ENCODE measurements at places on chromosomes 5 and 9.
A peak's percentile ranks its signal among the peaks of the same experiment; 100 is the strongest.

DNA sequence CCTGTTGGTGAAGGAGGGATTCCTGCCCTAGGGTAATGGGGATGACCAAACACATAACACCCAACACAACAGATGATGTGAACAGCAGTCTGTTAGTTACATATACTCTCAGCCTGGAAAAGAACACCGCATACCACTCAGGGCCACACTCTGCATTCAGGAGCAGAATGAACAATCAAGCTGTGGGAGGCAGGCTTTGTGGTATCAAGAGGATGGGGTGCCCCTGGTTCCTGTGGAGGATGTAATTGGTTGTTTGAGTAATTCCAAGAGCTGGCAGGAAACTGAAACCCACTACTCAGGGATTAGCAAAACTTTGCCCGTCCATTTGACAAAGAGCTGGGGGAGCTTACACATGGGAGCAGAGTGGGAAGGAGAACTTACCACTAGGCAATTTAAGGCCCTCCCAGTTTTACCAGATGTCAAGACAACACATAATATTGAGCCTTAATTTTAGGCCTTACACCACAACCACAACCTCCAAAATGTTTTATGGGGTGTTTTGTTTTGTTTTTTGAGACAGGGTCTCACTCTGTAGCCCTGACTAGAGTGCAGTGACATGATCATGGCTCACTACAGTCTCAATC, 15.6 kb upstream of the PRKAA1 start:
- DNase-seq: no peak

- no peak for DNase-seq
Measured at GRCh38 chr5:81545911-81546310, 152.0 kb upstream of the ACOT12 start.

DNA sequence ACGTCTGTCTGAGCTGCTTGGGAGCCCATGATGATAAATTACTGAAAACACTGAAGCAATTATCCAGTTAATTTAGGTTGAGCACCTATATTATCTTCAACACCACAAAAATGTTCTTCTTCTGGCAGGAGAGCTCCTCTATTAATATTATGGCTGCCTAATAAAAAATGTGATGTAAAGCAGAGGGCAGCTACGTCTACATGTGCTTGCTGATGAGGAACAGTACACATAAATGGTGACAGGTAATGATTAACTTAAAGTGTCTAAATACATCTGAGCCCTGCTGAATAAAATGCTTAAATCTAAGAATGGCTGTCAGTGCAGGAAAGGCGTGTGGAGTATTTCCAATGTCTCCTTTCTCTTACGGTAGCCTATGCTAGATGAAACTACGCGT, 131.3 kb upstream of the NR3C1 start:
- DNase-seq: no peak

- no peak for DNase-seq
Measured at GRCh38 chr5:7271435-7272084, 124.4 kb upstream of the ADCY2 start.

DNA sequence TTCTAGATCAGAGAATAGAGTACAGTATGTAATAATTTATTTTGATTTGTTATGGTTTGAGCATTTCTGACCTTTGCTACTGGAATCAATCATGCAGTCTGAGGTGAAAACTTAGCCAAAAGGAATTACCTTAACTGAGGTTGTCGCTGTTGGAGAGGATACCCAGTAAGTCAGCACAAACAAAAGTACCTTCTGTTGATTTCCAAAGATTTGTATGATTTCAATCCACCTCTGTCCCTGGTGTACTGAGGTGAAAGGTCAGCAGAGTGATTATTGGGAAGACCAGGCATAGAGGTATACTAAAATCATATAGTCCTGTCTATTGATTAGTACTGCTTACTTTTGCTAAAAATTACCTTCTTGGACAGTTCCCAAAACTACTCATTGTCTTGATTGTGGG, 32.8 kb downstream of the RUSC2 start:
- no peak for DNase-seq

GRCh38 chr9:886886-887285, 45.4 kb downstream of the DMRT1 start:
- DNase-seq: no peak

DNA sequence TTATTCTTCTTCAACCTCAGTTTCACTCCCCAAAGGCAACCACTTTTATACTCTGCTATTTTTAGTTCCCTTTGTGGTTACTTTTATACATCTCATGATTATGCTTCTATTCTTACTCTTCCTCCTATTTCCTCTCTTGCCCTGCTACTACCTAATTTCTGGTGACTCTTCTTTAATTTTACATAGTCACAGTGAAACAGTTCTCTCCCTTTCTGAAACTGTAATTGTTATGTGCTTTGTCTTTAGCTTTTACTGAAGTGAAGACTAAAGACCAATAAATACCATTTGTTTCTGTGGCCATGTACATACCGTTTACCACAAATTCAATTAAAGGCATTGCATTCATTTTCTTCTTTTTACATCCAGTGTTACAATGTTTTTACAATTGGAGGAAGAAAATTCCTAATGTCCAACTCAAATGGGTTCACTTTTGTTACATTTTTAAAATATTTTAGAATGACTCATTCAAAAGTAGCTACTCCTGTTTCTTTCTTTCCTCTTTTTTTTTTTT, 410.6 kb downstream of the PSAT1 start:
- no peak for DNase-seq

GRCh38 chr5:128201065-128201926, 117.7 kb downstream of the SLC12A2 start:
- peak; percentile 79 for DNase-seq

GRCh38 chr5:174806729-174807128, 82.3 kb downstream of the MSX2 start:
- no peak for DNase-seq

All from activated T-helper 1 cell treated with anti-CD3 and anti-CD28 coated beads, Interleukin-2, amount 50 U/mL, for 16 hours (primary cell).